ENCODE measurements at places on chromosomes 6 and 20. TPM values are rescaled to one million over a fixed set of nuclear protein-coding genes. Genes with fewer than 3 reads are reported as not detected.

Gene RIPOR2
- 7.2 TPM for total RNA-seq

Gene MAS1L
- not detected for total RNA-seq

Gene NHLRC1
- total RNA-seq, result 4.2 TPM

Gene NTSR1
- not detected for total RNA-seq

Gene TINAG
- total RNA-seq, result not detected

Gene FRMD1
- total RNA-seq, result 0.13 TPM

Gene LHFPL5
- total RNA-seq, result not detected

Gene BMP6
- 0.78 TPM for total RNA-seq

Gene ABHD16B
- total RNA-seq, result not detected

Gene TPMT
- 107 TPM for total RNA-seq

Gene SNAI1
- 14.1 TPM for total RNA-seq

Gene C6orf132
- total RNA-seq, result 14.8 TPM

Gene MYB
- not detected for total RNA-seq

Gene SIRPB1
- total RNA-seq, result not detected

Gene TRIM40
- not detected for total RNA-seq

Gene MRAP2
- 0.50 TPM for total RNA-seq

Gene HLA-DQB1
- total RNA-seq, result 2.7 TPM

Gene GJA10
- not detected for total RNA-seq

Gene PPP1R3G
- 0.78 TPM for total RNA-seq

Gene MMUT
- total RNA-seq, result 26.7 TPM

Gene HINT3
- 21.5 TPM for total RNA-seq

Gene COL9A1
- total RNA-seq, result not detected

Gene CDSN
- total RNA-seq, result not detected

Gene TMEM244
- total RNA-seq, result not detected

Gene MTFR2
- 0.54 TPM for total RNA-seq

Gene THBS2
- 12.0 TPM for total RNA-seq

Gene RAB44
- total RNA-seq, result 0.11 TPM

All from thyroid gland (tissue), 4 donors.